ENCODE measurements at places on chromosomes 12 and 14.

GRCh38 chr12:120581998-120582397, 796 bp upstream of the POP5 start:
- DNase-seq = no peak

DNA sequence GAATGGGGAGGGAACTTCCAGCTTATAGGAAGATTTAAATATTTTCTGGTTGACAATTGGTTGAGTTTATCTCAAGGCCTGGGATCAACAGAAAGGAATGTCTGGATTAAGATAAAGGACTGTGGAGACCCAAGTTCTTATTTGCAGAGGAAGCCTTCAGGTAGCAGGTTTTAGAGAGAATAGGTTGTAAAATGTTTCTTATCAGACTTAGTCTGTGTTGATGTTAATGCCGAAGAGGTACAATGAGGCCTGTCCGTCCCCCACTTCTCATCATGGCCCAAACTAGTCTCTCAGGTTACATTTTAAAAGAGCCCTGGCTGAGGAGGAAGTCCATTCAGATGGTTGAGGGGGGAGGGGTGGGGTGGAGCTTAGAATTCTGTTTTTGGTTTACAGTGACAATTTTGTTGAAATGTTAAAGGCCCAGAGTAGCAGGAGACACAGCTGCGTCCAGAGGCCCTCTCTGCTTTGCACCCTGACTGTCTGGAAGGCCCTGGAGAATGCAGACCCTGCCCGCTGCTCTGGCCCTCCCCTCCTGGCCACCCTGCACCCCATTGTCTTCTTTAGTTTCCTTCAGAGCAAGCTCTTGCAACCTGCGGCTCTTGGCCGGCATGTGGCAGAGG, 672.5 kb upstream of the TMEM132C start:
- DNase-seq = no peak

DNA sequence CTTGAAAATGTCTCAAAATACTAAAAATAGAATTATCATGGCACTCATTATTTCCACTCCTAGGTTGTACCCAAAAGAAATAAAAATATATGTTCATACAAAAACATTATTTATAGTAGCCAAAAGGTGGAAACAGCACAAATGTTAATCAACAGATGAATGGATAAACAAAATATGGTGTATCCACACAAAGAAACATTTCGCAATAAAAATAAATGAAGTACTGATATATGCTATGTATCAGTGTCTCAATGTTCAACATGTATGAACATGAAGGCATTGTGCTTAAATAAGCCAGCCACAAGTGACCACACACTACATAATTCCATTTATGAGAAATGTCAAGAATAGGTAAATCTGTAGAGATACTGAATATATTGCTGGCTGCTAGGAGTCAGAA, 40.9 kb downstream of the FOXG1 start:
- DNase-seq = no peak

GRCh38 chr12:121397521-121397920, 2.4 kb upstream of the RNF34 start:
- DNase-seq = no peak

DNA sequence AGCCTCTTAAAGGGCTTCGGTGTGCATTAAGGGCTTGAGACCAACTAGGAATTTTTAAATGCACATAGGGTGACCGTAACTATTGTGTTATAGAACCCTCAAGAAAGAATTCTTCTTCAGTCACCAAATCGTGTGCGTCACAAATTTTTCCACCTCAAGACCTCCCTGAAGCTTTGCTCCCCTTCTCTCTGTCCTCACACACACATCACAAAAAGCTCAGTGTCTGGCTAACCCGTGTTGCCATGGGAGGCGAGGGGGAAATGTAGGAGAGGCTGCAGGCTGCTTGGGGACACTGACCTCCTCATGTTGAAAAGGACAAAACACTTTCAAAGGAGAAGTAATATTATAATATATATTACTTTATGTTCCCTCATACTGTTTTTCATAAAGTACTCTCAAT, 10.6 kb downstream of the SSPN start:
- DNase-seq = no peak
